CD4-positive, alpha-beta T cell (primary cell): ENCODE measurements at places on chromosomes 5 and 9.

- DNase-seq = no peak
Observed at GRCh38 chr9:133226219-133227171, 17.4 kb upstream of the OBP2B start.

DNA sequence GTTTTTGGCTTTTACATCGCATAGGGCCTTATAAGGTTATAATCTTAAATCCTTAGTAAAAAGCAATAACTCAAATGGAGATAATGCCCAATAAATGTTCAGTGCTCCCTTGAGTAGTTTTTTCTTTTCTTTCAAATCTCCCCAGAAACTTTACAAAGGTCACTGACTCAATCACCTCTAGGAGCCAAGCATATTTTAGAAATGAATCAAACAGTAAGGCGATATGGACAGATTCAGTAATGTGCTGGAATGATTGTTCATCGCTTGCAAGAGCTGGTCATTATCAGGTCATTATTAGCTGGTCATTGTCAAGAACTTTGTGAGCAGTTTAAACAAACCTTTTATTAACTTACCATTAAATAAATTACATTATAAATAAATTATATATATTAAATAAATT lies 130.4 kb upstream of the SLIT3 start:
- no peak for DNase-seq

DNA sequence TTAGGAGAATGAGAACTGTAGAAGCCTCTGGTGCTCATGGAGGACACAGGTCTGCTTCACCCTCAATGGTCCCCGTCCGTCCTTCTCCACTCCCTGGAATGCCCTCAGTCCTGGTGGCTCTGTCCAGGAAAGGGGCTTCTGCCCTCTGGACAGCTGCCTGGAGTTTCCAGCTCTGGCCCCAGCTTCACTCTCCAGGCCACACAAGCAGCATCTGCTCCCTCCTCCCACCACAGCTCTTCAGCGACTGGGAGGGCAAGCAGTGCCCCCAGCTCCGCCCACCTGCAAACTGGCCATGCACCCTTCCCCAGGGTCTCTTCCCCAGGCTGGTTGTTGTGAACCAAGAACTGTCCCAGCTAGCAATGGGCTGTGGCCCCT lies 4.7 kb downstream of the SARDH start:
- DNase-seq = no peak

DNA sequence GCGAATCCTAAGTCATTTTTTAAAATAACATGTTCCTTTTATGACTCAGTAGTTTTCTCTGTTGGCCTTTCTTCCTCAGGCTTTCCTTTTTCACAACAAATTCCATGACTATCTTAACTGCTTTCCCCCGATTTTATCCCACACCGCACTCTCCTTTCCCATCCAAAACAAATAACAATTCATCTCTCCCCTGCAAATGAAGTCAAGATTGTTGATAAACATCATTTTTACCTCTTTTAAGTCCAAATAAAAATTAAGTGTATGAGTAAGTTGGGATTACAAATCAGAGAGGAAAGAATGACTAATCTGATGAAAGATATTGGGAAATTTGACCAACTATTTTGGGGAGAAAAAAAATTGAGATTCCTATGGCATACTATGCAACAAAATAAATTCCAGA lies 47.3 kb downstream of the SEC61B start:
- DNase-seq = no peak

DNA sequence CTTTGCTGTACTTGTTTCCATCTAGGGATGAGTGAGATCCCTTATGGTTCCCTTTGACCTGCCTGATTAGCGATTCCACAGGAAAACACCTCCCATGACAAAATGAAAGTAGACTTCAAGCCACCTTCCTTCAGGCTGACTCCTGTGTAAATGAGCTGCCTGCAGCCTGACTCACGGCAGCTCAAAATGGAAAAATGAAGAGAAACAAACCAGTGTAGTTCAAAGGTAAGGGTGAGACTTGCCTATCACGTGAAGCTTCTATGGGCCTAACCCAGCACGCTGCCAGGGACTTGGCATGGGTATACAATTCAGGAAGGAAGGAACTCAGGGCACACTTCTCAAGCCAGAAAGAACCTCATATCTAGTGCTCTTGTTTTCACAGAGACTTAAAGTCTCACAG lies 110.1 kb upstream of the LRRTM2 start:
- no peak for DNase-seq

GRCh38 chr9:98678244-98678842 lies 30.4 kb downstream of the GABBR2 start:
- DNase-seq = no peak

DNA sequence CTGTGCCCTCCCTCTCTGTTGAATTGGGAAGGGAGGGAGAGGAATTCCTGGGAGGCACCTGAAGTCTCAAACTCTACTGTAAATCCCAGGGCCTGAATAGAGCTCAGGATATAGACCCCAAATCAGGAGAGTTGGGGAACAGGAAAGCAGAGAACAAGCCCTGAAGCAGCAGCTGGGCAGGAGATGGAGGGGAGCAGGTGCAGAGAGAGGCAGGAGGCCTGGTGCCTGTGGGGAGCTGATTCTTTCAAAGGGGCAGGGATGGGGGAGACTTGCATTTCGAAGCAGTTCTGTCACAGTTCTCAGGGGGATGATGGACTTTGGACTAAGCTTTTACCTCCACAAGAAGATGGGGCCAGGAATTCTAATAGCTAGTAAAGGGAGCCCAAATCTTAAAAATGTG lies 50.2 kb downstream of the NIM1K start:
- DNase-seq = no peak

GRCh38 chr9:136114610-136115009 lies 4.1 kb downstream of the TMEM250 start:
- DNase-seq = no peak

GRCh38 chr5:91024206-91024605 lies 358.9 kb downstream of the ARRDC3 start:
- no peak for DNase-seq

- DNase-seq = no peak
Observed at GRCh38 chr9:88754452-88754851, 219.5 kb downstream of the NXNL2 start.

GRCh38 chr5:34699155-34700077 lies 43.3 kb downstream of the RAI14 start:
- DNase-seq = no peak

DNA sequence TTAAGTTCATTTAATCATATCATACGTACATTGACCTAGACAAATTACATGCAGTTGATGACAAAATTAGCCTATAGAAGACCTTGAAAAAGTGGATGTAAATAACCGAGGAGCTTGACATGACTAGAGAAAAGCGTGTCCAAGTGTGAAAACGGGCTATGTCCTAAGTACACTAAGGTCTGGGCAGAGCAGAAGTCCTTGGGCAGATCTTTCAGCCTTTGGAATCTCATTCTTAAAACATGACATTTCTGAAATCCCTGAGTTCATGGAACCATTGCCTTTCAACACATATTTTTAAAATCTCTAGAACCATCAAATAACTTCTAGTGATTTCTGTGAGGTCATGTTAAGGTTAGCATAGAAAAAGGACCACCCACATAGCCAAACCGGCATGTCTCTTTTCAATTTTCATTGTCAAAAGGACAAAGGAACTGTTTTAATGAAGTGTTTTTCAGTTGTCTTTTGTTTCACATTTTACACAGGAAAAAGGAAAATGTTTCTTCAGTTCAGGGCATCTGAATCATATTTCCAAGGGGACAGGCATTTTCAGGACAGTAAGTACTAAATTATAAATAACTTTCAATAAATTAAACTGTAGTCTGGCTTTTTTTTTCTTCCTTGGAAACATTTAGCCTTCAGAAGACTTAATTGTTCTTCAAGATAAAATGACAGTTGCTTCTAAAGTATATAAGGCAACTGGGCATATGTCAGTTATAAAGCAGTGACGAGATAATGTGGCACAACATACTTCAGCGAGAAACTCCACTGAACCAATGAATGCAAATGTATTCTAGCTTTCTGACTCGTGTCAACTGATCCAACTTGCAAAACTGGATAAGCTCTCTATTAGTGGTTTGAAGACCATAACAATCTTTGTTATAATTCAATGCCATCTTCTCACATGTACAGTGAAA lies 416.8 kb downstream of the NFIB start:
- DNase-seq = no peak

- no peak for DNase-seq
Observed at GRCh38 chr9:84829997-84830696, 160.6 kb downstream of the NTRK2 start.

DNA sequence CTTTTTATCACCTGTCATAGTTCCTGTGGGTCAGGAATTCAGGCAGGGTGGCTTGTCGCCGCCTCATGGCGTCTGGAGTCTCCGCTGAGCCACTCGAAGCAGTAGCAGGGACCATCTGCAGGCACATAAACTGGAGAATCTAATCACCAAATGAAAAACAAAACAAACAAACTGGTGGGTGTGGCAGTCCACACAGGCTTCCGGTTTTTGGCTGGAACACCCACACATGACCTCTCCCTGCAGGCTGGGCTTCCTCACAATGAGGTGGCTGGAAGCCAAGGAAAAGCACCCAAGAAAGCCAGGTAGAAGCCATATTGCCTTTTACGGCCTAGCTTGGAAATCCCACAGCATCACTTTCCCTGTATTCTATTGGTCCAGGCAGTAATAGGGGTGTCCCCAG lies 197.0 kb downstream of the SYK start:
- DNase-seq = no peak

- no peak for DNase-seq
Observed at GRCh38 chr9:117488659-117489058, 73.8 kb upstream of the ASTN2 start.

DNA sequence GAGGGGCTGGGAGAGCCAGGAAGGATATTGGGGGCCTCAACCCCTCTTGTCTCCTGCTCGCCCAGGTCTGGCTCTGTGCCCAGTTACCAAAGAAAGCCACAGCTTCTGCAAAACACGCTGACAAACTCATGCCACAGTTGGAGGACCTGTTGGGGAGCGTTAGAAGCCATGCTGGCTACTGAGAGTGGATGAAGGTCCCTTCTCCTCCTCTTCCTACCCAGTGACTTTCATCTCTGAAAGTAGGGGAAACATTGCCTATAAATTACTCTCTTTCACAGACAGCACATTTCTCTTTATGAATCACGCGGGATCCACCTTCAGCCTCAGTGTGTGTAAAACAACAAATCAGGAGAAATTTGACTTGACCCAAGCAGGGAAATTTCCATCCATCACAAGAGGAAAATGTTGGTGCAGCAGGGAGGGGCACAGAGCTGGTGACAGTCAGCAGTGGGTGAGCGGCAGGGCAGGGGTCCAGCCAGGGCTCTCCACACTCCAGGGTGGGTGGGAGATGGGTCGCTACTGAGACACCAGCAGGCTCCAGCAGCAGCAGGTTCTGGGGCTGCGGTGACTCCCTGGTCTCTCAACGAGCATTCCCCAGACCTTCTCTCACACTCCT lies 181.9 kb downstream of the FGF18 start:
- no peak for DNase-seq

- DNase-seq = peak; percentile 88
Observed at GRCh38 chr5:181181650-181182565, 23.1 kb downstream of the TRIM7 start.

DNA sequence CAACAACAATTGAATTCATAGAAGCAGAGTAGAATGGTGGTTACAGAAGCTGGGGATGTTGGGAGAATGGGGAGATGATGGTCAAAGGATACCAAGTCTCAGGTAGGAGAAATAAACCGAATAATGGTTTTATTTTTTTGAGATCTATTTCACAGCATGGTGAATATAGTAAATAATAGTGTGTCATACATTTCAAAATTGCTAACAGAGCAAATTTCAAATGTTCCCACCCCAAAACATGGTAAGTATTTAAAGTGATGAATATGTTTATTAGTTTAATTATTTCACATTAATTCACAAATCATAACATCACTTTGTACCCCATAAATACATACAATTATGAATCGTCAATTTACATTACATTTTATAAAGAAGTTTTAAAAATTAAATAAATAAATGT lies 72.7 kb upstream of the ATG10 start:
- DNase-seq = no peak

GRCh38 chr5:140678993-140679392 lies 5.6 kb upstream of the DND1 start:
- DNase-seq = no peak

- no peak for DNase-seq
Observed at GRCh38 chr9:137194909-137195308, 5.6 kb downstream of the TPRN start.

- DNase-seq = no peak
Observed at GRCh38 chr9:94135222-94135621, 51.0 kb downstream of the PTPDC1 start.

DNA sequence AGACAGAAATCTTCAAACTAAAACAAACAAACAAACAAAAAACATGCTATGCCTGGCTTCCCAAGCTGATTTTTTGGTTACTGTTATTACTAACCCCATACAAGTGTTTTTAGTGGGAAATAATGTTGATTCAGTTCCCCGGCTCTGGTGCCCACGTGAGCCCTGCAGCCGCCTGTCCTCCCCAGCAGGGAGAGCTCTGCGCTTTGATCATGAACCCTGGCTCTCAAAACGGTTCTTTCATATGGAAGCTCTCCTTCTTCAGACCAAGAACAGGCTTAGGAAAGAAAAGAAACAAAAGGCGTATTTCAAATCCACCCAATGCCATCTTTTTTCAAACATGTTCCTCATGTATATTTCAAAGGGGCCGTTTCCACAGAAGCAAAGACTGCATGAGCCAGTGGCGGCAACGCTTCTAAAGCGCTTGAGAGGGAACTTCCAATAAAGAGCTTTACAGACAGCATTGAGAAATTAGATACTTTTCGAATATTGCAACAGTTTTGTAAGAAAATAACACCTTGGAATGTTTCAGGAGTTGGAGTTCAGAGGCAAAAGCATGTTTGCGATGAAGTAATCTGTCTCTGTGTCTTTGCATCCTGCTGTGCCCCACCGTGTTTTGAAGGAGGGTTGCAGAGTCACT lies 74.8 kb downstream of the ICE1 start:
- DNase-seq = no peak

DNA sequence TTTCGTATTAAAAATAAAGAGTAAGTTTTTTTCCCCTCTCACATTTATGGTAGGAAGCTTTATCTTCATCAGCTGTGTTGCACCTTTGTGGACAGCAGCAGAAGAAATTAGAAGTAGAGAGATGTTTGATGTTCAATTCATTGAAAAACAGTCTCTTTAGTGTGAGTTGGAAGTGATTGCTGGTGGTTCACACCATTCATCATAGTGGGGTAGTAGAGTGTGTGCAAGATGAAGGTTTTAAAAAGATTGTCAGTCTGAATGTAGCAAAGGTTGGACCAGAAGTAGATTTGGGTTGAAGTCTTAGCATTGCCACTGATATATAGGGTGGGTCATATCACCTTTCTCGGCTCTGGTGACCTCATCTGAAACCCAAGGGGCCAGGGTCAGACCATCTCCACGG lies 10.4 kb downstream of the ARHGEF28 start:
- DNase-seq = no peak

DNA sequence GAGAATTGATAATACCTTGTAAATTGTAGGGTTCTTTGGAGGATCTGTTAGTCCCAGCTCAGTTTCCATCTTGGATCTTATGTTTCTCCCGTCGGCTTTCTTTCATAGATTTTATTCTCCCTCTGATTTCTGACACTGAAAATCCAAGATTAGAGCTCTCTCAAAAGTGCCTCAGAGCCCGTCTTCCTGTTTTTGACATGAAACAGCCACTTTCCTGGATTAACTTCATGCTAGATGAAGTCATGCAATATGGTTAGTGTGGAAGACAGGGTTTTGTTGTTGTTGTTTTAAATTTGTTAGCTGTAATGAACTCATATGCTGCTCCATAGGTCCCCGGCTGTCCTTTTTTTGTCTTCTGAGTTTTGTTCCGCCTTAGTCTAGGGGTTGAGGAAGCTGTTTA lies 51.6 kb upstream of the ZFR start:
- no peak for DNase-seq

- no peak for DNase-seq
Observed at GRCh38 chr9:37486256-37486615, 488 bp downstream of the POLR1E start.
